ENCODE measurements at places on chromosomes 6 and 20.

GRCh38 chr6:17491416-17492142, 98.2 kb downstream of the CAP2 start:
- no peak for DNase-seq

DNA sequence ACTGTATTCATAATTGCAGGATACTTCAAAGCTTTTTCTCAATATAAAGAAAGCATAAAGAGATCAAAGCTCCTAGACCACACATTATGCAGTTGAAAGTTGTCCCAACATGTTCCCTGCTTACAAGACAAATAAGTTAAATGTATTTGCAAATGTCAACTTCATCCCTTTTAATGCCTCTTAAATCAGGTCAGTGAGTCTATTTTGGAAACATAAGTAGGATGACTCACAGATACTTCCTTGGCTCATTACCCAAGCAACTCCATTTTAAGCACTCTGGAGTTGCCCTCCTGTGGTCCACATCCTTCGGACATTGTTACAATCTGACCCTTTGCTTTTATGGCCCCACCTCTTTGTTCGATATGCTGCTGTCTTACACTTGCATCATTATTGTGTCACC, 162.0 kb downstream of the FAXC start:
- no peak for DNase-seq

DNA sequence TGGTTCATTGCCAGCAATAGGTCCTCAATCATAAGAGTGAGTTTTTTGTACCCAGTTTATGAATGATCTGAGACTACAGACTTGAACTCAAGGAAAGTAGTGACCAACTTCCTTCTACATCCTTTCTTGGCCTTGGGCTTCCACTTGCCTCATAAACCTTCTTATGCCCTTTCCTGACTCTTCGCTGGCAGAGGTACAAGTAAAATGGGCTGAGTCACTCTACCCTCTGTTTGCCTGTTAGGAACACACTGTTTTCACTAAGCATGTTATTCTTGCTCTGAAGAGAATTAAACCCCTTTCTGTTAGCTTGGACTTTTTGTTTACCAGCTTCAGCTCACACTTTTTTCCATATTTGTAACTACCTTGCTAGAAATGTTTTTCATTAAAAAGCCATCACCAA, 74.4 kb downstream of the PKHD1 start:
- DNase-seq = no peak

GRCh38 chr6:34334796-34335416, 57.6 kb downstream of the NUDT3 start:
- no peak for DNase-seq

GRCh38 chr6:97909380-97909779, 626.4 kb upstream of the MMS22L start:
- DNase-seq = no peak

DNA sequence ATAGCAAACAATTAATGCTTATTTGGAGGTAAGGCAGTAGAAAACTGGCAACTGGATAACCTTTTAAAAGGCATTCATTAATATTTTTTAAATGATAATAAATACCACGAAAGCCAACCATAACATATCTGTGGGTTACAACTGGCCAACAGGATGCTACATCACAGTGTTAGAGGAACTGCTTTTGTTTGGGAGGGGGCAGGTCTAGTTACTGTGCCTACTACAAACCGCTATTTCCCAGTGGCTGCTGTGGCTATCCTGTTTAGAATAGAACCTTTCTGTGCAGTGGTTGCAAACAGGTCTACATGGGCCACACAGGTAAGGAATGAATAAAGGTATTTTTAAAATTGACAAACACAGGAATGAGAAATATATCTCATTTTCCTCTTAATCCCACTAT, 976 bp downstream of the PIGT start:
- DNase-seq = no peak

GRCh38 chr6:169915769-169916550, 164.5 kb downstream of the ERMARD start:
- no peak for DNase-seq

DNA sequence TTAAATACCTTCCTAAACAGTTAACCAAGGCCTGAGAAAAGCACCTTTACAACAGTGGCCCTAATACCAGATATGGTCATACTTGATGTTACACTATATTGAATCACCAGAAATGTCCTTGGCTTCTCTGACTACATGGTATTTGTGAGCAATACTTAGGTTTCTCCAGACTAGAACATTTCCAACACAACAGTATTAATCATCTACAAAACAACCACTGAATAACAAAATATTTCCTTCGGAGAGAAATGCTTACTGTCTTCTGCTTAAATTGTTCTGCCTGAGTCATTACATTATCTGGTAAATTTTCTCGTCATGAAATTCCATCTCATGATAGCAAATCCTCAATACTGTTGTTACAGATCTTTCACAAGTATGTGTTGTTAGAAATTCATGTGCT, 252.9 kb upstream of the RUNX2 start:
- DNase-seq = no peak

DNA sequence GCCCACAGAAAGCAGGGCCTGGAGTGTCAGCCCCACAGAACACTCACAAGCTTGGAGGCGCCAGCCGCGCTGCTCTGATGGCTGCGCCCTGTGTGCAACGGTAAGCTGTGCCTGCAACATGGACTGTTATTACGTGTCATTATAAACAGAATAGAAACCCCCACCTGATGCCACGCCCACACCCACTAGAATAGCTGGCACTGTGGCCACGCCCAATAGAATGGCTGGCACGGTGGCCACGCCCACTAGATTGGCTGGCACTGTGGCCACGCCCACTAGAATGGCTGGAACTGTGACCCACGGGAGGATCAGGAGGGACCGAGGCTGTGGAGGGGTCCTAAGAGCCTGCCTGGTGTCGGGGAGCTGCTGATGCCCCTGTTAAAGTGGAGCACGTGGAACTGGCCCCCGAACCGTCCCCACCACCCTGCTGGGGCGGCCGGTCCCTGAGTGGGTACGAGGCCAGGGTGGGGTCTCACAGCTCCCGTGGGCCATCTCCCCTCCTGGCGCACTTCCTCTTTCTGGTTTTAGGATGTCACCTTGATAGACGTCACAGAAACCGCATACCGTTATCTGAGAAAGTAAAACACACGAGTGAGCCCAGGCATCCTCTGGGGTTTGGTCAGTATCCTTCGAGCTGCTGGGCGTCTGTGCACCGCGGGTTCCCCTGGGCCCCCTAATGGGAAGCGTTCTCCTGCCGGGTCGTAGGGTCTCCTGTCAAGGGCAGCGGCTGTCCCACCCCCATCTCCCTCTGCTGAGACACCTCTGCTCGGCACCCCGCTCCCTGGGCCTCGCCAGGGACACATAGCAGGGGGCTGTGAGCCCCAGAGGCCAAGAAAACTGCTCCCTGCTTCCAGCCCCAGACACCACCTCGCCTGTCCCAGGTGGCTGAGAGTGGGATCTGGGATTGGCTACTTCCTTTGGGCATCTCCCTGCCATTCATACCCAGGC, 25.4 kb downstream of the SLC17A9 start:
- DNase-seq = no peak

GRCh38 chr6:31186052-31186734, 15.7 kb upstream of the POU5F1 start:
- DNase-seq = no peak

DNA sequence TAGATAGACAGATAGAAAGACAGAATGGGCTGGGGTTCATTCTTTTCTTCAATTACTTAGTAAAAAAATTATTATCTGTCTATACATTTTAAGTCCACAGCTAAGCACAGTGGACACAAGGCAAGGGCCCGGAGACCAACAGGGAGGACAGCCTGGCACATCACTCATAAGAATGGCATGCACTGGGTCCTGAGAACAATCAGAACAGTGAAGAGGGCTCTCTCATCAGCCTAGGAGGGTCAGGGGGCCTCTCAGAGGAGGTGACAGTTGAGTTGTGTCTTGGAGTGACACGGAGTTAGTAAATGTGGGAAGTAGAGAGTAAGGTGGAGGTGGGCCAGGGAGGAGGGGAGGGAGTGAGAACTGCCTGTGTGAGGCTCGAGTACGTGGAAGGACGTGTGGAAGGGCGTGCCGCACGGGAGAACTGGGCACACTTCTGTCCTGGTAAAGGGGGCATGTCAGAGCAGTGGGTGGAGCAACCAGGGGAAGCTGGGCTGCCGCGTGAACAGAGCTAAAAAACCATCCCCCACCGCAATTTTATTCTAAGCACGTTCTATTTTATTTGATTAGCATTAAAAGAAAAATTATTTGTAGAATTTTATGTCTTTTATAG, 45.1 kb upstream of the DSP start:
- no peak for DNase-seq

GRCh38 chr6:161076181-161076677, 84.7 kb downstream of the MAP3K4 start:
- no peak for DNase-seq

Measured in NCI-H1694 treated with DMSO at 0.1 percent for 48 hours (cell line).